ENCODE measurements at places on chromosomes 7 and 10.

- DNase-seq, result no peak
These were observed 107.3 kb upstream of the PDCD4 start for GRCh38 chr10:110764378-110764777.

GRCh38 chr7:98105942-98106544 lies 619 bp upstream of the LMTK2 start:
- DNase-seq, result peak; percentile 64

DNA sequence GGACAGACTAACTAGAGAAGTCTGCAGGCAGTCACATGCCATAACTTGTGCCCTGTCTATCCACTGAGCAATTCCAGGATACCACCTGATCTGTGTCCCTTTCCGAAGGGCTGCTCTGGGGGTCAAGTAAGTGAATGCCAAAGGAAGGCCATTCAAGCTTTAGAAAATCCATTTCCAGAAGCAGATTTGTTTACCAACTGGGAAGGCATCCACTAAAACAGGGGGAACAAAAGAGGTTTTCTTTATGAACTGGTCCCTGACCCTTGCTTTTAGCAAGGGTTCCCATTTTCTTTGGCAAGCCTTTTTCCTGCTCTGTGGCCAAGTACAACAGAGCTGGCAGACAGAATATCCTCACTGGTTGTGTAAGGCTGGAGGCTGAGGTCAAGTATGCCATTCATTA lies 36.5 kb downstream of the ITPRID1 start:
- no peak for DNase-seq

DNA sequence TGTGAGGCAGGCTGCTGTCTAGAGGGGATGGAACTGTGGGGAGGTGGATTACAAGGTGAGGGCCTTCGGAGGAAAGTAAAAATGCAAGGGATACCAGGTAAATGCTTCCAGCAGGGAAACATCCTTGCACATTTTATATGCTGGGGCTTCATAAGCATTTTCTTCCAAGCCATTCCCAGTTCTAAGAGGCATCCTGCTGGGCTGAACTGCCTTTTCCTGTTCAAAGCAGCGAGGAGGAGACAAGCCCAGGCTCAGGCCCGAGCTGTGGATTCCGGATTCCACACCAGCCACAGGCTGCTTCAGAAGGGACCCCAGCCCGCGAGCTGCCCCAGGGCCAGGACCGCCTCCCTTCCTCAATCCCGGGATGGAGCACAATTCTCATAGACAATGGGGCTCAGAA lies 249.7 kb downstream of the TNS3 start:
- DNase-seq, result no peak

DNA sequence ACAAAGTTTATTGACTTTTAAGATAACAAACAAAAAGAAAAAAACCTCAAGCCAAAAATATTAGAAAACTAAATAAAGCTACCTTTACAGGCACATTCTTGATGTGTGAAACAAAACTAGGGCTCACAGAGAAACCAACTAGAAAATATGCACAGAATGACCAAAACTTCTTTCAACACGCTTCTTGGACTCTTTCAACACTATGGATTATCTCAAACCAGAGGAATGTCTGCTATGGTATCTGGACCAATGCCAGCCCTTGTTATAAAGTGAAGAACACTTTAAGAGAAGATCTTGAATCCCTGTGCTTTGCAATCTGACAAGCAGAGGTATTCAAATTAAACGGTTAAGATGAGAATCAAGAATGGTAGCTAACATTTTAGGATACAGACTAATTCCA lies 76.6 kb downstream of the DNAJC1 start:
- no peak for DNase-seq

DNA sequence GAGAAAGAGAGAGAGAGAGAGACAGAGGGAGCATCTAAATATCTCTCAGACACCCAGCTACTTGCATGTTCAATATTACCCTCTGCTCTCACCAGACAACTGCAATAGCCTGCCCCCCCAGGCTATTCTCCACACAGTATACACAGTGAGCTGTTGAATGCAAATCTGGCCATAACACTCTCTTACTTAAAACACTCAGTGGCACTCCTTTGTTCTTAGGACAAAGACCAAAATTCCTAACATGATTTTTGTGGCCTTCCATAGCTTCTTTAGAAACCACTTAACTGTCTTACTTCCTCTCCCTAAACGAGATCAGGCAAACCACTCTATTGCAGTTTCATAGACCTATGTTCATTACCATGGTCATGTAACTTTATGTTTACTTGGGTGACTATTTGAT lies 903.6 kb upstream of the AUTS2 start:
- DNase-seq, result no peak

DNA sequence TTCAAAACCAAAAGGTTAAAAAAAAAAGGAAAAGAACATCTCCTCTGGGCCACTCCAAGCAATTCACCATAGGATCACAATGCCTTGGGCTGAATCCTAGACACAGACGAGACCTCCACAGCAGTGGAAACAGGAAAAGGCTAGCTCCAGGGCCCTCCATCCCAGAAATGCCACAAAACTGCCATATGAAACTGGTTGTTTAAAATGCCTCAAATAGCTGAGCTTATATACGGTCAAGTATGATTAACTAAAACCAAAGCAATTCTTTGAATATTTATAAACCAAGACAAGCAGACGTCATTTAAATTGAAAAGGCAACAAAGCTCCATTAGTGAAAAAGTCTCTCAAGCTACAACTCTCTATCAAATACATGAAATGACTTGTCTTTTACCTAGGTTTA lies 63.1 kb downstream of the DOCK4 start:
- no peak for DNase-seq

- no peak for DNase-seq
These were observed 25.4 kb upstream of the EXOC6 start for GRCh38 chr10:92822964-92823363.

GRCh38 chr7:150406312-150406566 lies 27.1 kb downstream of the ZNF775 start:
- DNase-seq, result peak; percentile 30

DNA sequence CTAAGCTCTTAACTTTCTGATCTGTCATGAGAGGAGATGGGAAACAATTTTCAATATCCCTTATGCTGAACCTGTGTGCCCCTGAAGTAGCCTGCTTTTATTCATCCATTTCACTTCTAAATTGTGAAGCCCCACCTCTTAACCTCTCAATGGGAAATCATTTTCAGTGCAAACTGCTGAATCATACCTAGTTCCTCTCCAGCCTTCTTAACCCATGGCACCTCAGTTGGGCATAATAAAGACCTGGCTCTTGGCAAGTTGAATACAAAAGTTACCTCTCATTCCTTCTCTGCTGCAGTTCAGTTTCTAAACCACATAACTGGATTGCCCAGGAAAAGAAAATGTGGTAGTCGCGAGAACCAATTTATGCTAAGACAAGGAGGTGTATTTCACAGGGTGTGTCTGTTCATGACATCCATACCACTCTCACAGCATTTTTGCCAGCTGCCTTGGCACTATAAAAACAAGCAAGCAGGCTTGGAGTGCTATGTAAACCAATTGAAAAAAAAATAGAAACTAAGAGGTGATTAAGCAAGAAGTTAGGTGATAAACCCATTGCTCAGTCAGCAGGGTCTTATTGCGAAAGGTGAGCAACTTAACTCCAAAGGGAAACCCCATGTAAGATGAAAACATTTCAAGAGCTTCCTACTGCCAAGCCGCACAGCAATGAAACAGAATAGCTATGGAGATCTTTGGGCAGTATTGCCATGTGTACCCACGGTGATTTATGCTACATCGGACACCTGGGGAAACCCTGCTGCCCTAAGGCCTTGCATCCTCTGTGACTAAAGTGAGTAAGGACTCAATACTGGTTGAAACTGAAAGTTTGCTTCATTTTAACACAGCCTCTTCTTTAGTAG lies 57.0 kb upstream of the DKK1 start:
- DNase-seq, result peak; percentile 9

GRCh38 chr10:113644185-113645120 lies 19.4 kb downstream of the NRAP start:
- DNase-seq, result peak; percentile 36

- no peak for DNase-seq
These were observed 12.6 kb downstream of the MYPN start for GRCh38 chr10:68121852-68122251.

GRCh38 chr10:96374639-96374984 lies 15.8 kb upstream of the OPALIN start:
- DNase-seq, result no peak

DNA sequence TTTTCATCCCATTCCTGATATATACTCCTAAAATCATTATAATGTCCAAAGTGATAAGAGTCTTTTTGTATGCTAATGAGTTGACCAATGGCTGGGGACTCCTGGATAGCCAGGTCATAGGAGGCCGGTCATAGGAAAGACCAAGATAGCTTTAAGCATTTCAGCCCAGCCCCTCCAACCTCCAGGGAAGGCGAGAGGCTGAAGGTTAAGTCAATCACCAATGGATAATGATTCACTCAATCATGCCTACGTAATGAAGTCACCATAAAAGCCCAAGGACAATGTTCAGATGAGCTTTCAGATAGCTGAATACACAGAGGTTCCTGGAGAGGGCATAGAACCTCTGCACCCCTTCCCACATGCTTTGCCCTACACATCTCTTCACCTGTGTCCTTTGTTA lies 75.7 kb downstream of the VWDE start:
- DNase-seq, result no peak

DNA sequence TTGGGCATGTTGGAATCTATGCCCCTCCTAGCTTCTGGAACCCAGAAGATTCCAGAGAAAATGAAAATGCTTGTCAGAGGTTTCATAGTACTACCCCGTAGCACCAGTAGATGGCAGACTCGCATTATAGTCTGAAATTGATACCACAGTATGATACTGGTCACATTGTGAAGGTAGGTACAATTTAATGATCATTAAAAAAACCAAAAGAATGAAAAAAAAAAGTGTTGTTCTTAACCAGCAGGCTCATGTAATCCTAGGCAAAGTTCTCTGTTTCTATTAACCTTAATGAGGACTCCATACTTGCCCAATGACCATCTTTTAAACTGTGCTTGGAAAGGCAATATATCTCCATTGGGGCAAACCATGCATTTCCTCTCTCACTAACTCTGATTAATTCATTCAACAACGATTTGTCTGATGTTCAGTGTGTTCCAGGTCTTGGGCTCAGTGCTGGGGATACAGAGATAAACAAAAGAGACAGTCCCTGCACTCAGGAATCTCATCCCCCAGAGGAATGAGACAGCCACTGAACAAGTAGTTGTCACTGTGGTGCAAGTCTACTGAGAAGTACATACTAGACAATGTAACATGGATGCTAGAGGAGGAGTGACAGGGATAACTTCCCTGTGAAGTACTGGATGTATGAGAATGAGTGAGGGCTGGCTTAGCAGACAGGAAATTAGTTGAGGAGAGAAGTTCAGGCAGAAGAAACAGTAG lies 223.5 kb upstream of the PHYHIPL start:
- peak; percentile 36 for DNase-seq

All from transverse colon (tissue), 4 donors.